Esophagus muscularis mucosa (tissue), 4 donors: ENCODE measurements at places on chromosomes 5 and 9. TPM values are rescaled to one million over a fixed set of nuclear protein-coding genes. Genes with fewer than 3 reads are reported as not detected.

DNA sequence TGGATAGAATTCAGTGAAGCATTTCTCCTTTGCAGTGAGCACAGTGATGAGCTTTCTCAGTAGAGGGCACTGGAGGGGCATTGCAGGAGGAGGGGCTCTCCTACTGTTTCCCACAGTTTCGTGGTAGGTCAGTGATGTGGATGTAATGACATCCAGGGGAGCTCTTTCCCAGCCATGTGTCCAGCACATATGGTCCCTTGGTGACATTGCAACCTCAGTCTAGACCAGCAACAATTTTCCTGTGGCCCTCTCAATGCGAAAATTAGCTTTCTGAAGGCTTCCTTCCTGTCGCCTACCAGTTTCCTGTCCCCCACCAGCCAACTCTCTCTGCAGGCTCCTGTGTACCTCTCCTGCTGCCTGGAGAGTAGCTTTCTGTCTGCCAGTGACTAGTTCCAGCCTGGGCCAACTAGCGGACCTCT is 6.9 kb upstream of the PDCL start:
- no peak overlapping the region for H3K27ac ChIP-seq
- H3K27me3 ChIP-seq = no peaks in the 10 kb centered on the region
- H3K36me3 ChIP-seq = no peaks in the 10 kb centered on the region
- no peak for DNase-seq
- no peaks in the 10 kb centered on the region for H3K4me1 ChIP-seq
- no peak overlapping the region for H3K4me3 ChIP-seq

DNA sequence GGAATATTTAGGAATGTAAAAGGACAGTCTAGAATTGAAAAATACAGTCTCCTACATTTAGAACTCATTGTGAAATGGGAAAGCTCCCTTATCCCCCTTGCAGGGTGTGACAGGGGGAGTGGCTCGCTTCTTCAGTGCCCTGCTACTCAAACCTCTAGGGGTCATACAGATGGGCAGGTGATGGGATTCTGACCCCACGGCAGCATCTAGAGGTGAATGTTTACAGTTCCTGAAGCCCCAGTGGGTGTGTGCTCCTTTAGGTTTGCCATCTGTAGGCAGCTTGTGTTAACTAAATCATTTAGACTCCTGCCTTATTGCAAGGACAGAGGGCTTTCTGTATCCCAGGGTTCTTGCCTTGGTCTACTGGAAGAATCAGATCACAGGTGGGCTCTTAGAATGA is 271.0 kb upstream of the MPDZ start:
- H3K4me3 ChIP-seq = no peak overlapping the region
- no peak overlapping the region for H3K27ac ChIP-seq
- no peaks in the 10 kb centered on the region for H3K4me1 ChIP-seq

DNA sequence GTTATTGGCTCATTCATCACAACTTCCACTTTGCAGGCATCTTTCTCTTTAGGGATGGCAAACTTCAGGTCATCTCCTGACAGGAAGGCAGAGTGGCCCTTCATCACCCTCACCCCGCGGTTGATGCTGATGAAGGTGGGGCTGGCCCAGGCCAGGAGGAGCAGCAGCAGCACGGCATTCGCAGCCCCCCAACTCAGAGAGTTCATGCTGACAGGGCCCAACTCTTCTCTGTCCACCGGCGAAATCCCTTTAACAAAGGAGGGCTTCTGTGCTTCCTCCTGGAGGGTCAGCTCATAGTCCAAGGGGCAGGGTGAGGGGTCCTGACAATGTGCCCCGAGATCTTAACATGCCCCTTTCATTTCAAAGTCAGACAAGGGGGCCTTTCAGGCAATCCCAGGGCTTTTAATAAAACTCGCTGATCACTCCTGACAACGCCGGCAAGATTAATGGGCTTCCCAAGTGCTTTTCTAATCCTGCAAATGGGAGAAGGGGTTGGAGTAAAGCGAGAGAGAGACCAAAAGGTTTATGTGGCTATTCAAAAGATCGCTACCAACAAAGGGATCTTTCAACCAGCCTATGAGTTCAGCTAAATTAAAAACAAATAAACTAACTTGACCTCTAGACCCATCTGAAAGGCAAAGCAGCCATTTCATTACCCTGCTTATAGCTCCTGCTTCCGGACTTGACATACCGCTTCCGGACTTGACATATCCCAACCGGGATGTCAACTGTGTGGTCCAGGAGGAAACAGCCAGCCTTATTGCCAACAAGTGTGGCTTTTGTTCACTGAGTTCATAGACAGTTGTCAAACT is 41.2 kb downstream of the FREM1 start:
- no peaks in the 10 kb centered on the region for H3K36me3 ChIP-seq
- no peaks in the 10 kb centered on the region for H3K27me3 ChIP-seq
- no peaks in the 10 kb centered on the region for H3K4me1 ChIP-seq
- DNase-seq = no peak
- H3K4me3 ChIP-seq = no peak overlapping the region

GRCh38 chr5:174139623-174140022 is 94.1 kb downstream of the NSG2 start:
- peaks cover 11% of the 10 kb centered on the region for H3K4me1 ChIP-seq
- H3K4me3 ChIP-seq = no peak overlapping the region
- no peak for DNase-seq

DNA sequence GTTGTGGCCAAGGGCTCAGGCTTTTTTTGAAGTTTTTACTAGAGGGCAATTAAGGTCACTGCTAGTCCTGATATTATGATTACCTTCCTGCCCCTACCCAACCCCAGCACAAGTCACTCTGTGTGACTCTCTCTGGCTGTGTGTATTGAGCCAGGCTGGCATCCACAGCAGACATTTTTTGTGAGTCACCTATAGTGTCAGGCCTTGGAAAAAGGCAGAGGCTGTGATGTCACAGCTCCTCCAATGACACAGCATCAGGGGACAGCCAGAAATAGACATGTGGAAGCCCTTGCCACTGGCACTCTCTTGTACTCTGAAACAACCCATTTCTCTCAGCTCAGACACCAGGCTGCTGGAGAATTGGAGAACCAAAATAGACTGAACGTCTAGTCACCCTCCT is 145.4 kb downstream of the NMUR2 start:
- no peak for DNase-seq
- no peaks in the 10 kb centered on the region for H3K36me3 ChIP-seq
- no peaks in the 10 kb centered on the region for H3K4me1 ChIP-seq
- no peaks in the 10 kb centered on the region for H3K27me3 ChIP-seq

GRCh38 chr5:136012041-136012804 is 16.6 kb upstream of the TGFBI start:
- no peaks in the 10 kb centered on the region for H3K27me3 ChIP-seq
- H3K4me1 ChIP-seq = peaks cover 75% of the 10 kb centered on the region
- no peak for DNase-seq
- H3K4me3 ChIP-seq = no peak overlapping the region

DNA sequence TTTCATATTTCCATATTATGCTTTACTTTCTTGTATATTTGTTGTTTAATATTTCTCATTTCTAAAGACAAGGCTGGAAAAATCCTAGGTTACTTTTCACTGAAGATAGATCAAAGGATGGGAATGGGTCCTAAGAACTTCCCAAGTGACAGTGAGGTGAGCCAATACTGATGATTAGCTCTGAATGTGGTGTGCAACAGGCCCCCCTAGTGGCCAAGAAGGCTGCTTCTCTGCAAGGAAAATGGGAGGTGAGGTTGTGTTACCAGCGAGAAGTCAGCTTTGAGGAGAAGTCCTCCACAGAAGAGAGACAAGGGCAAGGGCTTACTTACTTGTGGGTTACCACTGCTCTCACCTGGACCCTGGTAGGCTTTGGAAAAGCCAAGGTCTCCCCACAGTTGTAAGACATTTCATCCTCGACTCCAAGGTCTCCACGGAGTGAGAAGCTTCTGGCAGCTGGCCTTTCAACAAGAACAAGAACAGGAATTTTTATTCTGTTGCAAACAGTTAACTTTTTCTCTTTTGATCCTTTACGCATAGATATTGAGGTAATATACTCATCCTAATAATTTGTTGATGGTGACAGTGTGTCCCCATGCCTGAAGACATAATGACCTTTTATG is 69.9 kb downstream of the MAMDC2 start:
- peaks cover 10% of the 10 kb centered on the region for H3K4me1 ChIP-seq
- no peaks in the 10 kb centered on the region for H3K27me3 ChIP-seq
- peaks cover 82% of the 10 kb centered on the region for H3K36me3 ChIP-seq
- DNase-seq = no peak
- no peak overlapping the region for H3K4me3 ChIP-seq

GRCh38 chr5:13704396-13704795 is 240.1 kb downstream of the DNAH5 start:
- no peaks in the 10 kb centered on the region for H3K27me3 ChIP-seq
- no peak overlapping the region for H3K27ac ChIP-seq
- H3K4me3 ChIP-seq = no peak overlapping the region
- H3K36me3 ChIP-seq = no peaks in the 10 kb centered on the region
- DNase-seq = peak; percentile 45

DNA sequence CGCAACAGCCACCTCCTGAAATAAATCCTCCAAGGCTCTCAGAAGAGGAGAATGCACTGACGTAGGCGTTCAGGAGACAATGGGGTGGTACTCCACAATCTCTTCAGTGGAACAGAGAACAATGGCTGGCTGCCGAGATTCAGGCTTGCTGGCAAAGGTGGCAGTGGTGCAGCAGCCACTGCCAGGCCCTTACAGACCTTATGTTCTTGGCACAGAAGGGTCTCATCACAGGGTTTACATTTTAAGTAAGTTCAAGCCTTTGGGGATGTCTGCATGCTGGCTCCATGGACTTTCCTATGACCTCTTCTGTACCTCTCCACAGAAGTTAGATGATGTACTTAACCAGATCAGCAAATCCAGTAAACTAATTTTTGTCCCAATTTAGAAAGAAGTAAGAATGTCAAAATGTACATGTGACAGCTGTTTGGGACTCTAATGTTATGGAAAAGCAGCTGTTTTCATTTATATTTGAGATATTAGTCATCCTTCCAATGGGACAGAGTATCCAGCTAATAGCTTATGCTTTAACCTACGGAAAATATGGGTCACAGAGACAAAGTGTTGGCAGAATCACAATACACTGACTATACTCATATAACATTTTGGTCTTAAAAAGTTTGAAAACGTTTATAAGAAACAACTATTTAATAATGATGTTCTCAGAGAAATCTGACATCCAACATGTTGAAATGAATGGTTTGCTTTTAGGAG is 180.9 kb downstream of the MAPKAP1 start:
- peaks cover 26% of the 10 kb centered on the region for H3K4me1 ChIP-seq
- no peaks in the 10 kb centered on the region for H3K36me3 ChIP-seq
- H3K4me3 ChIP-seq = no peak overlapping the region
- no peak for DNase-seq

DNA sequence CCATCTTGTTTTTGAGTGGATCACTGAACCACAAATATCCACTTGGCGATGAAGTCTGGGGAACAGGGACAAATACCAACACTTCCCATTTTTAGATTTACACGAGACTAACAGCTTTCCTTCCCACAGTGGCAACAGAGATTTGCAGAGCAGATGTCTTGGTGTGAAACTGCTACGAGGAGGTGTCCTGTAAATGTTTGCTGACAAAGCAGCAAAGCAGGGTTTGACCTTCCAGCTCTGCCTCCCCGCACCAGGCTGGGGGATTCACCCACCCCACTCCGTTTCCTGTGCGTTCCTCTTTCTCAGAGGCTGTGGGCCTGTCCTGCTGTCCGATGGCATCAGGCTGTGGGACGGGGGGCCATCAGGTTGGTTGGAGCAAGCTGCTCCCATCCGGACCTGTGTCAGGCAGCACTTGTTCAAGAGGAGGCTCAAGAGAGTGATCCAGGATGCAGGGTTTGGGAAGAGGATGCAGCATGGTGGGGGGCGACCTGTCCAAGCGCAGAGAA is 693 bp upstream of the RGS3 start:
- H3K4me1 ChIP-seq = peaks cover 33% of the 10 kb centered on the region
- H3K4me3 ChIP-seq = no peak overlapping the region
- no peaks in the 10 kb centered on the region for H3K36me3 ChIP-seq
- DNase-seq = no peak
- H3K27me3 ChIP-seq = peaks cover 3% of the 10 kb centered on the region

GRCh38 chr5:22542340-22542739 is 310.8 kb downstream of the CDH12 start:
- no peaks in the 10 kb centered on the region for H3K27me3 ChIP-seq
- no peak for DNase-seq
- H3K27ac ChIP-seq = no peak overlapping the region
- no peak overlapping the region for H3K4me3 ChIP-seq

- peak; percentile 60 for DNase-seq
- H3K27ac ChIP-seq = no peak overlapping the region
- H3K27me3 ChIP-seq = no peaks in the 10 kb centered on the region
- no peaks in the 10 kb centered on the region for H3K4me1 ChIP-seq
- H3K36me3 ChIP-seq = no peaks in the 10 kb centered on the region
- no peak overlapping the region for H3K4me3 ChIP-seq
Observed at GRCh38 chr9:108683245-108683644, 172.5 kb downstream of the ACTL7B start.

- H3K4me3 ChIP-seq = no peak overlapping the region
- no peak for DNase-seq
- no peaks in the 10 kb centered on the region for H3K27me3 ChIP-seq
- H3K36me3 ChIP-seq = no peaks in the 10 kb centered on the region
Observed at GRCh38 chr9:84636436-84636835, 33.1 kb upstream of the NTRK2 start.

- H3K27ac ChIP-seq = no peak overlapping the region
- no peak overlapping the region for H3K4me3 ChIP-seq
- no peaks in the 10 kb centered on the region for H3K36me3 ChIP-seq
- H3K27me3 ChIP-seq = no peaks in the 10 kb centered on the region
Observed at GRCh38 chr5:116922532-116922931, 347.9 kb upstream of the SEMA6A start.

- no peaks in the 10 kb centered on the region for H3K36me3 ChIP-seq
- DNase-seq = no peak
- H3K27me3 ChIP-seq = no peaks in the 10 kb centered on the region
- H3K27ac ChIP-seq = no peak overlapping the region
Observed at GRCh38 chr5:110377361-110377760, 349.1 kb downstream of the TMEM232 start.

GRCh38 chr9:128986671-128987070 is 39.2 kb downstream of the NUP188 start:
- no peak for DNase-seq
- H3K4me3 ChIP-seq = no peak overlapping the region
- no peaks in the 10 kb centered on the region for H3K27me3 ChIP-seq

GRCh38 chr5:71948206-71948605 is 159.1 kb upstream of the MAP1B start:
- H3K27ac ChIP-seq = no peak overlapping the region
- DNase-seq = no peak
- H3K4me1 ChIP-seq = no peaks in the 10 kb centered on the region
- H3K4me3 ChIP-seq = no peak overlapping the region

- no peaks in the 10 kb centered on the region for H3K27me3 ChIP-seq
- H3K36me3 ChIP-seq = peaks cover 66% of the 10 kb centered on the region
- no peak overlapping the region for H3K27ac ChIP-seq
- H3K4me3 ChIP-seq = no peak overlapping the region
Observed at GRCh38 chr9:127406799-127407491, 10.0 kb downstream of the SLC2A8 start.

- peaks cover 17% of the 10 kb centered on the region for H3K36me3 ChIP-seq
- H3K4me3 ChIP-seq = no peak overlapping the region
- H3K27ac ChIP-seq = no peak overlapping the region
- no peak for DNase-seq
- H3K4me1 ChIP-seq = peaks cover 46% of the 10 kb centered on the region
Observed at GRCh38 chr5:154947778-154948177, 6.9 kb downstream of the MRPL22 start.

- no peak for DNase-seq
- H3K4me3 ChIP-seq = no peak overlapping the region
- peaks cover 55% of the 10 kb centered on the region for H3K36me3 ChIP-seq
- H3K27ac ChIP-seq = no peak overlapping the region
Observed at GRCh38 chr9:127430415-127430814, 6.2 kb downstream of the ZNF79 start.

Gene UBE2QL1
- total RNA-seq = 0.98 TPM

Gene GABRA6
- total RNA-seq = not detected

Gene SLC4A9
- not detected for total RNA-seq

Gene AK1
- 73.0 TPM for total RNA-seq

Gene EDIL3
- total RNA-seq = 10.0 TPM
